ENCODE measurements at places on chromosomes 4 and X.

DNA sequence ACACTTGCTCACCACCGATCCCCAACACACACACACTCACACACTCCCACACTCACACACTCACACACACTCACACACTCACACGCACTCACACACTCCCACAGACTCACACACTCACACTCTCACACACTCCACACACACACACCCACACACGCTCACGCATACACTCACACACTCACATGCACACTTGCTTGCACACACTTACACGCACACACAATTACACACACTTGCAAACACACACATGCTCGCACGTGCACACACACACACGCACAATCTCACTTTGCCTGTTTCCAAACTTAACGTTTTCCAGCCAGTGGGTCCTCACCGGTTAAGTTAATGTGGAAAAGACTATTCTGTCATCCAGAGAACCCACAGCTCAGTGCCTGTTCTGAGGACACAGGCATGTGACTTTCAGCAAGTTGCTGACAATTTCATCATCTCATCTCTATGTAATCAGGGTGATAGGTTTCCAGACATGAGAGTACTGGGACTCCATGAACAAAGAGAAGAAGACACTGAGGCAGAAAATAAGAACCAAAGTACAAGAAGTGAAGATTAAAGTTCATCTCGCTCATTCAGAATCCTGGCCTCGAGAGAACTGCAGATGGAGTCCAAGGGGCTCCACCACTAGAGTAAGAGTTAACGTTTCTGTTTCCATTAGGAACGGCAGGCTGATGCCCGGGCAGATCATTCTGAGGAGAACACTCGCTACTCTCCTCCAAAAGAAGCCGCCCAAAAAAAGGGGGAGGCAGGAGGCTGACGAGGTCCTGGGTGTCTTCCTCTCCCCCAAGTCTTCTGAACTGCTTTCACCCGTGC lies 153.2 kb upstream of the FRG1 start:
- no peak for DNase-seq

- DNase-seq: no peak
Measured at GRCh38 chr4:56050625-56051024, 101.9 kb downstream of the CEP135 start.

DNA sequence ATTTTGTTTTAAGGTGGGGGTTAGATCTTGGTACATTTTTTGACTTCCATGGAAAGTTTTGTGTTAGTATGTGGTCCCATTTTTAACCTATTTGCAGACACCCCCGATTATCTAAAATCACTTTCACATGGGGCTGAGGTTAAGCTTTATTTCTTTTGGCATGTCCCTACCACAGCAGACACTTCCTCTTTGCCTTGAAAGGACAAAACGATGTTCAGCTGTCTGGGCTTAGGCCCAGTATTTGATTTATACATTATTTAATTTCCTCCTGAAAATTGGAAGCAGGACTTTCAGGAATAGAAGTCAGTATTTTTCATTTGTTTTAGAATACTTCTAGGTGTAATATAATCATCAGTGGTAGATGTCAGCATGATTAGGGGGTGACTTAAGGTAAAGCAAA lies 112.4 kb upstream of the SPRY1 start:
- no peak for DNase-seq

DNA sequence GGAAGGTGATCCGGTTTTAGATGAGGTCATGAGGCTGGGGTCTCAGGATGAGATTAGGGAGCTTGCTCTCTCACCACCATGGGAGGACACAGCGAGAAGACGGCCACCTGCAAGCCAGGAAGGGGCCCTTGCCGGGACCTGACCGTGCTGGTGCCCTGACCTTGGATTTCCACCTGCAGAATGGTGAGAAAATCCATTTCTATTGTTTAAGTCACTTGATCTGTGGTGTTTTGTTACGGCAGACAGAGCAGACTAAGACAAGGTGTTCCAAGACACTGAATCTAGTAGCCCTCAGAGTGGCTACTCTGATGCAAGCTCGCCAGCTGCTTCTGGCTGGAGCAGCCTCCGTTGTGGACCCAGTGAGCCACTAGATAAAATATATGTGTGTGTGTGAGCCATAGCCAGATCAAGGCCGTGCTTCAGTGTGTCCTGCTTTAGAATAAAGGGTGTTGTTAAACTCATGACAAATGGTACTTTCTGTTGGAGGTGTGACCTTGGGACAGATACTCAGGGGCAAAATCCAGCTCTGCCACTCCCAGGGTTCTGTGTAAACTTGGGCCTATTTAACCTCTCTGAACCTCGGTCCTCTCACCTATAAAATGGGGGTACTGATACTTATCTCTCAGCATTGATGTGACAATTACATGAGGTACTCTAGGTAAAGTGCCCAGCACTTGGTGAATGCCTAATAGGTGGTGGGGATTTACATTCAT lies 67.9 kb upstream of the STX18 start:
- no peak for DNase-seq

GRCh38 chr4:187617113-187617512 lies 378.5 kb upstream of the ZFP42 start:
- no peak for DNase-seq

All from NT2/D1 (cell line).